Fibroblast of skin of right quadriceps (primary cell): ENCODE measurements at places on chromosomes 6 and 20.

DNA sequence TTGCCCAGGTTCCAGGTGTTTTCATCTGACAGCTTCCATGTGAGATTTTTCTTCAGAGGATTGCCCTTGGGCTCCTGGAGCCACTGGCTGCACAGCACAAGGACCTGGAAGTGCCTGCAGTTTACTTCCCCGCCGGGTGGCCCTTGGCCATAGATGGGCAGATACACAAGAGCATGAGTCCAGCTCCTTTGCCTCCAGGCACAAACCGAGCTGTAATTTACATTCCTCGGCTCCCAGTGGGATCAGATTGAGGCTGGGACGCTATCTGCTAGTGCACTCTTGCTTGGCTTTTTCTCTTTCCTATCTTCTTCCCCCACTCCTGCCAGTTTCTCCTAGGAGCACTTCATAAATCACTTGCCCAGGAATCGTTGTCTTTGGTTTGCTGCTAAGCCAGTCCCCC is 85.4 kb upstream of the RALY start:
- peak; percentile 30 for DNase-seq

GRCh38 chr20:43372051-43372450 is 85.6 kb upstream of the SRSF6 start:
- DNase-seq = no peak

GRCh38 chr20:998231-998830 is 3.8 kb downstream of the RSPO4 start:
- DNase-seq = no peak

- no peak for DNase-seq
These were observed 144.9 kb downstream of the WDR27 start for GRCh38 chr6:169556758-169557548.

- no peak for DNase-seq
These were observed 457.1 kb downstream of the HACE1 start for GRCh38 chr6:104402572-104402971.

DNA sequence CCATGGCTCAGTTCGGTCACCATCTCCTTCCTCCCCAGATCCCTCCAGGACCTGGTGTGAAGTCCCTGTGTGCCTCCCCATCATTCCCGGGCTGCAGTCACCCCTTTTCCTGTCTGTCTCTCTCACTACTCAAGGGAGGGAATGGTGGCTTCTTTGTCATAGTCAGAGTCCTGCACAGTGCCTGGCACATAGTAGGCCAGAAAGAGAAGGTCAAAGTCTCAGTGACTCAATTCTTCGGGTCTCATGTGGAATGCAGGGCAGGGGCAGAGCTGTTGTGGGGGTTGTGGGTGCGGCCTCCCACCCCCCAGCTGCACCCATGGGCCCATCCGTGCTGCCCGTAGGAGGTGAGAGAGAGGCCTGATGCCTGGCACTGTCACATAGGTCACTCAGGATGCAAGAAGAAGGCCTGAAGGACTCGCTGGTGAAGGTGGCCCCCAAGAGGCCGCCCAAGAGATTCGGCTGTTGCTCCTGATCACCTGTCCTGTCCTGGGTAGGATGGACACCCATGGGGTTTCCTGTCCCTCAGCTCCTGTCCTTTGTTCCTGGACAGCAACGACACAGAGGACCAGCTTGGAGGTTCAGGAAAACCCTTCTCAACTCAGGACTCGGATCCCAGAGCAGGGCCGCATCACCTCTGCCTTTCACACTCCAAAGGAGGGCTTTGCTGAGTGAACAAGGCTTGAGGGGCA is 34.1 kb downstream of the RAB44 start:
- no peak for DNase-seq

- DNase-seq = no peak
These were observed 2.8 kb downstream of the RPRD1B start for GRCh38 chr20:38036366-38036765.

DNA sequence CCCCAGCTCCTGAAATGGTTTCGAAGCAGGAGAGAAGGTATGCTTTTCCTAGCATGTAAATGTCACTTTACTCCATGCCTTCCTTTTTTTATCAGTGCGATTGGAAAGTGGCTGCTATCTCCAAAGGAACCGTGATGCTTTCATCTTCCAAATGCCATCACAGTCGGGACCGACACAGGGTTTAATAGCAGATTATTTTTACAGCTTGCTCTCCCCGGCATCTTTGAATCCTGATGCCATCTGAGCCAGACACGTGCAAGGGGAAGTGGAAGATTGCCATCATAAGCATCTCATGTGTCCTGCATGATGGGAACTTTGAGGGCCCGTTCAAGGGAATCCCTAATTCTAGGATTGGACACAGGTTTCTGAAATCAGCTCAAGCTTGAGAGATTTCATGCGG is 253.4 kb upstream of the KCNG1 start:
- no peak for DNase-seq

GRCh38 chr20:23962272-23962671 is 26.3 kb downstream of the GGTLC1 start:
- DNase-seq = no peak

GRCh38 chr6:80607811-80608391 is 501.4 kb downstream of the BCKDHB start:
- peak; percentile 96 for DNase-seq
